ENCODE measurements at places on chromosomes 2 and 18.

DNA sequence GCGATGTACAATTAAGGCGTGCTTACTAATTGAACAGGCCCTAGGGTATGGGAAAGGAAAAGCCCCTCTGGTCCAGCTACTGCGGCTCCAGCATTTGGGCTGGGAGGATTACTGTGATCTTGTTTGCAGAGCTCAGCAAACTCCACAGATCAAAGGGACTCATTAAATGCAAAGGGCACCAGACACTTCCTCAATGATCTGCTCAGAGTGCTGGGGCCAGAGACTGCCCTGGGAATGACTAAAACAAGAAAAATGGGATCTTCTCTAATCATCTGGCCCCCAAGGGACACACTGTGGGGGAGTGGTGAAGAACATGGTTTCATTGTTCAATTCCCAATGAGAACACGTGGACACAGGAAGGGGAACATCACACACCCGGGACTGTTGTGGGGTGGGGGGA lies 85.0 kb downstream of the MARCHF4 start:
- DNase-seq, result peak; percentile 74

DNA sequence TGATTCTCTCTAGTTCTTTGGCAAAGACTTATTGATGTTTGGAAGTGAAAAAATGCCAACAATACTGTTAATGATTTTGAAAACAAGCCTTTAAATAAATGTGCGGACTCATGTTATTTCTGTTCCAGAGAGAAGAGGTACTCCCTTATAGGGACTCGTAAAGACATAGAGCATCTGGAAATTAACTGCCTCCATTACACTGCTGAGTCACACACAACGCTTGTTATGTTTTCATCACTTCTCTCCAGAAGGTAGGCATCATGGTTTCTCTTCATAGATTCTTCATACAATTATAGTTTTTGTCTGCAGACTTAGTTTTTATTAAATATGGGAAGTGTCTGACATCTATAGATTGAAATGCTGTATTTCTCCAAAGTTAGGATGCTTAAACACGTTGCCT lies 302.5 kb upstream of the EPC2 start:
- DNase-seq, result peak; percentile 52

DNA sequence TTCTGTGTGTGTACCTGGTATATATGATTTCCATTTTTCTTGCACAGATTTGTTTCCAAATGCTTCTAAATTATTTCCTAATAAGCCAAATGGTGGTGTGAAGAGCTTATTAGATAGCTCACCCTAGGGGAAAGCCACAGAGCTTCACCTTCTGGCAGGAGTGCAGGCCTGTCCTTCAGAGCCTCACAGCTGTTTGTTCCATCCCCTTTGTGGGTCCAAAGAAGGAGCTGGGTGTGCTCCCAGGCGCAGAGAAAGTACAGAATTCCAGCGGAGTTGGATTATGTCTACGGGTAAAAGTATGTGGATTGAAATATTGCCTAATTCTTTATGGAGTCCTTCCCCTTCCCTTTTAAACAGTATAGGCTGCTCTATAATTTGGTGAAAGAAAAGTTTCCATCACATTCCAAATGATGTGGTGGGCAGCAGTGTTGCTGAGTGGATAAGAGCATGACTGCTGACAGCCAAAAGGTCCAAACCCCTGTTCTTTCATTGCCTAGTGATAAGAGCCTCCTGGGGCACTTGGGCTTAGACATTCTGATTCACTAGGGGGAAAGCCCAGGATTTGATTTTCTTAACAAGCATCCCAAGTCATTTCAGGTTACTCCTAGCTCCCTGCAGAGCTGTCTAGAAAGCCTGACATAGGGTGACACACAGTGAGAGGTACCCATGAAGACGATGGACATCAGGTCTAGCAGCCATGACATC lies 86.6 kb downstream of the WDSUB1 start:
- peak; percentile 33 for DNase-seq

DNA sequence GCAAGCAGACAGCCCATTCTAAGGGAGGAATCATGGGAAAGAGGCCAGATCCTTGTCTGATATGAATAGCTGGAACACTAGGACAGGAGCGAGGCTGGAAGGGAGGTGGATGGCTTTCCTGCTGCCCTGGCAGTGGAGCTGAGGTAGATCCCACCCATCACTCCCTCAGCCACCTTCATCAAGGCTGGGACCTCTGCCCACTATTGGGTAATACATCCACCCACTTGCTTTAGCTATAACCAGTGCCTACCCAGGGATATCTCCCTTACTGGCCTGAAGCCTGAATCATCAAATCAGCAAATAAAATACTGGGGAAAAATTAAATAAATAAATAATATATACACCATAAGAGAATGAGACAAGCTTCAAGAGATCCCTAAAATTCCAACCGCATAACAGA lies 183.2 kb upstream of the KYNU start:
- DNase-seq, result no peak

- DNase-seq, result no peak
Observed at GRCh38 chr2:127426501-127427354, 8.5 kb downstream of the PROC start.

- DNase-seq, result no peak
Observed at GRCh38 chr2:201915446-201915845, 109.1 kb downstream of the CDK15 start.

DNA sequence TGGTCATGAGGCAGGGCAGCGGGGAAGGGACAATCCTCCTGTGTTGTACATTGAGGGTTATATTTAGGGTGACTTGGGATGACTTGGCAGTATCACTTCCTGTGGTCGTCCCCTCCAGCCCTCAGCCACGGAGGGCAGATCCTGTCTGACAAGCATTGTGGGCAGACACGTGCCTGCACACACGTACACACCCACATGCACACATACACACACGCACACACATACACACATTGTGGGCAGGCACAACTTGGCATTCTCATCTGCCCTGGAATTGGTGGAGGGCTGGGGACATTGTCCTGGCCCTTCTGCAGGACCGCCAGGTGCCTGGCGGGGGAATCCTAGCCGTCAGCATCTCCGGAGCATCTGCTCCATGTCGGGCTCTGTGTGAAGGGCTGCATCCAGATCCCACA lies 47.6 kb downstream of the ODC1 start:
- no peak for DNase-seq

- DNase-seq, result peak; percentile 70
Observed at GRCh38 chr2:45889053-45889452, 237.6 kb downstream of the PRKCE start.

- DNase-seq, result no peak
Observed at GRCh38 chr2:240398661-240399267, 36.7 kb upstream of the GPC1 start.

DNA sequence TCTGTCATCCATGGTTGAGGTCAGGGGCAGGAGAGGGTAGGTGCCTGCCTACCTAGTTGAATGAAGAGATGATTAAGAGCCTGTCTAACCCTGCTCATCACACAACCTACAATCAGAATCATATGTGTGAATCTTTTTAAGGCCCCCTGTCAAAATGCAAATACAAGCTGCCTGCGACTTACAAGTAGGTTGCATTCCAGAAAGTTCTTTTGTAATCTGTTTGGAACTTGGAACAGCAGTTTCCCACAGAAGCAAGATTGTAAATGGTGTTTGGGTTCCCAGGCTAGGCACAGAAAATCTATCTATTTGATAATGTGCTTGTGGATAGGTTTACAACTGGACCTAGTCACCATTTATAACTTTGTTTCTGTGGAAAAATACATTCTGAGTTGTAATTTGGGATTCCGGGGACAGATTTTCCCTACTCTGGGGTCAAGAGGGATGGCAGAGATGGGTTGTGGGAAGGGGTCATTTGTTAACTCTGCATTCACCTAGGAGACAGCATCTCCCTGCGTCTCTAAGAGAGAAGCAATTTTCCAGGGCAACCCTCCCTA lies 4.4 kb downstream of the LIPG start:
- no peak for DNase-seq

Data from fibroblast of skin of abdomen (primary cell).